G401 (cell line): ENCODE measurements at places on chromosomes 3 and 15.
A peak's percentile ranks its signal among the peaks of the same experiment; 100 is the strongest.

DNA sequence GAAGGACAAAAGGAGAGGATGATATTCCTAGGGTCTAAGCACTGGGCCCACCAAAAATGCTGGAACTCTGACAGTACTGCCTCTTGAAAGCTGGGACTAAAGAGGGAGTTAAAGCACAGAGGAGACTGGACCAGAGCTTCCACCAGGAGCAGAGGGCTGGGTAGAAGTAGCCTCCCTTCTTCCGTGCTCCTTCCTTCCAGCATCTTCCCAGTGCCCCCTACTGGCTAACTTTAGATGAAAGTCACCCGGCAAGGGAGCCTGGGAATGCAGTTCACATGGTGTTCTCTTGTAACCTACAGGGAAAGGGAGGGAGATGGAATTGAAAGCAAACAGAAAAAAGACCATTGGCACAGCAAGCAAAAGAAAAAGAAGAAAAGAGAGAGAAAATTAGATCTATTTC lies 106.1 kb upstream of the COL8A1 start:
- DNase-seq, result peak; percentile 21

- no peak for DNase-seq
Observed at GRCh38 chr3:180979961-180980360, 9.6 kb downstream of the DNAJC19 start.

- peak; percentile 2 for DNase-seq
Observed at GRCh38 chr15:101390462-101390861, 95.4 kb upstream of the SNRPA1 start.

GRCh38 chr3:14471690-14472089 lies 68.5 kb downstream of the GRIP2 start:
- DNase-seq, result no peak

- no peak for DNase-seq
Observed at GRCh38 chr15:41961595-41962202, 10.7 kb downstream of the EHD4 start.
